ENCODE measurements at places on chromosomes 1 and 21.

DNA sequence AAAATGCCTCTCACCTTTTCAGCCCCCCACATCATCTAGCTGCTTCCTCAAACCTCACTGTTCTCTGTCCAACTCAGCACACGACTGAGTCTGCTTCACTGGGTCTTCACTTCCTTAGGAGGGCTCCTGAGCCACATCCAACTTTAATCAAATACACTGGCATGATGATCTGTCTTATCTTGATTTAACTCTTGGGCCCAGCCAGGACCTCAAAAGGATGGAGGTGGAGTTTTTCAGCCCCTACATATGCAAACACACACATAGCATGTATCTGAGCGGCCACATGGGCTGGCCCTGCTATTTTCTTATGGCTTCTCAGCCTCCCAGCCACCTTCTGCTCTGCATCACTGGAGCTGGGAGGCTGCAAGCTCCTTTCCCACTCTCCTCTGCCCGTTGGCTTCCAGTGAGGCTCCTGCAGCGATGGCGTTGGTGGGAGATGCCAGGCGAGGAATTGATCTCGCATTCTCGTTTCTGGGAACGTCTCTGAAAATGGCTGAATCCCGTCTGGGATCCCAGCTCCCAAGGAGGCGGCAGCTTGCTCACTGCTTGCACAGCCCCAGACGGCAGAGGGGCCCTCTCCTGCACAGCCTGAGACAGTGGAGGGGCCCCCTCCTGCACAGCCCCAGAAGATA is 1.8 kb upstream of the PRXL2B start:
- DNase-seq, result no peak

DNA sequence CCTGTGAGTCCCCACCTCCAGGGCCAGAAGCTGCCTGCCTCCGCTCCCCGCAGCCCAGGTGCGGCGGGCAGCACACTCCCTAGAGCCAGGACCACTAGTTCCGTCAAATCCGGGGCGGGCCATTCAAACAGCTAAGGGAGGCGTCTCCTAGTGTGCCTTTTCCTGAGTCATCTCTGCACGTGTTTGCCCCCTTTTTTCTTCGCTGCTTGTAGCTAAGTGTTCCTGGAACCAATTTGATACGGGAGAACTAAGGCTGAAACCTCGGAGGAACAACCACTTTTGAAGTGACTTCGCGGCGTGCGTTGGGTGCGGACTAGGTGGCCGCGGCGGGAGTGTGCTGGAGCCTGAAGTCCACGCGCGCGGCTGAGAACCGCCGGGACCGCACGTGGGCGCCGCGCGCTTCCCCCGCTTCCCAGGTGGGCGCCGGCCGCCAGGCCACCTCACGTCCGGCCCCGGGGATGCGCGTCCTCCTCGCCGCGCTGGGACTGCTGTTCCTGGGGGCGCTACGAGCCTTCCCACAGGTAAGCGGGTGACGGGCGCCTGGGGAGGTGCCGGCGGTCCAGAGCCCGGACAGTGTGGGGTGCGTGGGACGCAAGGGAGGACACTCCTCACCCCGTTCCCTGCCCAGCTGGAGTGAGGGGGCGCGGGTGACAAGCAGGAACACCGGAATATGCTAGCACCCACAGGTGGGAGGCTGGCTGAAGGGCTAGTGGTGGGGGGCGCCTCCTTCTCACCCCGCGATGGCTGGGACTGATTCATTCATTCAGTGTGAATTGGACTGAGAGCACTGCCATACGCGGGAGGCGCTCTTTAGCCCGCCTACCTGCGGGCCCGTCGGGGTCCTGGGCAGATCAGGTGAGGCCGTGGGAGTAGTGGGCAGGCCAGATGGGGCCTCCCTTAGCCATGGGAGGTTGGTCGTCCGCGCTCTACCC is at the start of gene TNFRSF8:
Gene TNFRSF8 (plus strand): TSS at position 163 of the 932 bp plus-strand sequence. CDS start 296 bp downstream, at position 459.
- no peak for DNase-seq

GRCh38 chr1:211478801-211479578 is 13.0 kb downstream of the RD3 start:
- no peak for DNase-seq

DNA sequence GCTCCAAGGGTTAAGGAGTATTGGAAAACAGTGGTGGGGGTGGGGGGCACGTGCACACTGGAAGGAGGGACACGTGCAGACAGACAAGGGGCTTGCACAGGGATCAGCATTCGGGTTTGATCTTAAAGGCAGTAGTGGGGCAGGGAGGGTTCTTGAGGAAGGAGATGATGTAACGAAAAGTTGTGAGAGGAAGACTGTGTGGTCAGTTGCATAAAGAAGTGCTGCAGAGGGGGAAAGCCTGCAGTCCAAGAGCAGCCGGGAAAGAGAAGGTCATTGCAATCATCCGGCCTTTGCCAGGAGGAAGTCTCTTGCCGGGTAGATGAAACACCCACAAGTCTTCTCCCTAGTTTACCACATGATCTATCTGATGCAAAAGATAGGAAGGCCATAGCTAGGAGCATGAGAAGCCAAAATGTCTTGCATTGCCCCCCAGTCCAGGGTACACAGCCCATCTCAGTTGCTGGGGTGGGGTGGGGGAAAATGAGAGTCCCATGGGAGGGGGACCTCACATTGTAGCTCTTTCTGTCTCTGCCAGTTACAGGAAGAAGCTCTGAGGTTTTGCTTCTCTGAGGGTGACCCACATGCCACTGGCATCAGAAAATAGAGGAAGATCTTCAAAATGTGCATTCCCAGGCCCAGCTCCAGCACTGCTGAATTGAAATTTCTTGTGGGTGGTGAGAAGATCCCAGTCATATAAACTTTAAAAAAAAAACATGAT is 202.5 kb upstream of the RAB4A start:
- DNase-seq, result no peak

DNA sequence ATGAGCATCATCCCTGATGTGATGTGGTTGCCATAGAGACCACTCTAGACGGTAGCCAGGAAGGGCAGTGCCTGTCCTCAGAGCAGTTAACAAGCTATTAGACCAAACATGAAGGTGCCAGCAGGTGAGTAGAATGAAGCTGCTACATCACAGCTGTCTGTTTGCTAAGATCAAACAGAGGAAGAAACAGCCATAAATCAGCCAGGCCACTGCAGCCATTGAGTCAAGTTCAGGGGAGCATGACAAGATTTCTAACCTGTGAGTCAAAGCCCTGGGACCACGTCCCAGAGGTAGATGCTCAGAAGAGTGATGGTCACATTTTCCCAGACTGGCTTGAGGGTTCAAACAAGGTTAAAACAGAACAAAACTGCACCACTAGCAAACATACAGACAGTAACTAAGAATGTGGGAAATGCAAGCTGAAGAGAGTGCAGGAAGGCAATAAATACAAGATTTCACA is 450.6 kb upstream of the DAB1 start:
- DNase-seq, result peak; percentile 72

DNA sequence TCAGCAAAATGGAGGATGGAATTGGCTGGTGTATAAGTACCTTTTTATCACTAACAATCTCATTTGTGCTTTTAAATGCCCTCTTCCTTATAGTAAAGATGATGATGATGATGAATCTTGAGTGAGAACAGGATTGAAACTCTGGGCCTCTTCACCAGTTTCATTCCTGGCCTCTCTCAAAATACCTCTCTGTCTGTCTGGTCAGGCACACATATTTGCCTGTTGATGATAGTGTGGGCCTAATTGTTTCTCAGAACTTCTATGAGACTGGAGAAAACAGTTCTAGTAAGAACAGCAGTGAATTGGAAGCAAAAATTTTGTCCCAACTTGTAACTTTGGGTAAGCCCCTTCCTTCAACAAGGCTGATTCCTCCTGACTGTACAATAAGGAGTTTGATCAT is 94.4 kb upstream of the RGS4 start:
- DNase-seq, result no peak

DNA sequence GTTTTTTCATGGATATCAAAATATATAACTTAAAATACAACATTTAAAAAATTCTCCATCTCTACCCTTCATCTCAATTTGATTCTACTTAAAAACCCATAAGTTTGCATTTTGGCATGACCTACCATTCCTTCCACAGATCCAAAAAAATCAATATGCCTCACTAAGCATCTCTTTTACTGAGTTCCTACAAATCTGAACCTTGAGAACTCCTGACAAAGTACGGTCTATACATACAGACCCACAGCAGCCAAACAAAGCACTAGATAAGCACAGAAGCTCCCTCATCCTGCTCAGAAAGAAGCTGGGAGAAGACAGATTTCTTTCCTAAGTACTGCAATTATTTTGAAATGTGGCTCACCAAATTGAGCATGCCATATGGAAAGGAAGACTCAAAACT is 167.5 kb downstream of the KCNT2 start:
- DNase-seq, result no peak

- peak; percentile 76 for DNase-seq
Observed at GRCh38 chr1:89821322-89822108, 683 bp downstream of the LRRC8D start.

DNA sequence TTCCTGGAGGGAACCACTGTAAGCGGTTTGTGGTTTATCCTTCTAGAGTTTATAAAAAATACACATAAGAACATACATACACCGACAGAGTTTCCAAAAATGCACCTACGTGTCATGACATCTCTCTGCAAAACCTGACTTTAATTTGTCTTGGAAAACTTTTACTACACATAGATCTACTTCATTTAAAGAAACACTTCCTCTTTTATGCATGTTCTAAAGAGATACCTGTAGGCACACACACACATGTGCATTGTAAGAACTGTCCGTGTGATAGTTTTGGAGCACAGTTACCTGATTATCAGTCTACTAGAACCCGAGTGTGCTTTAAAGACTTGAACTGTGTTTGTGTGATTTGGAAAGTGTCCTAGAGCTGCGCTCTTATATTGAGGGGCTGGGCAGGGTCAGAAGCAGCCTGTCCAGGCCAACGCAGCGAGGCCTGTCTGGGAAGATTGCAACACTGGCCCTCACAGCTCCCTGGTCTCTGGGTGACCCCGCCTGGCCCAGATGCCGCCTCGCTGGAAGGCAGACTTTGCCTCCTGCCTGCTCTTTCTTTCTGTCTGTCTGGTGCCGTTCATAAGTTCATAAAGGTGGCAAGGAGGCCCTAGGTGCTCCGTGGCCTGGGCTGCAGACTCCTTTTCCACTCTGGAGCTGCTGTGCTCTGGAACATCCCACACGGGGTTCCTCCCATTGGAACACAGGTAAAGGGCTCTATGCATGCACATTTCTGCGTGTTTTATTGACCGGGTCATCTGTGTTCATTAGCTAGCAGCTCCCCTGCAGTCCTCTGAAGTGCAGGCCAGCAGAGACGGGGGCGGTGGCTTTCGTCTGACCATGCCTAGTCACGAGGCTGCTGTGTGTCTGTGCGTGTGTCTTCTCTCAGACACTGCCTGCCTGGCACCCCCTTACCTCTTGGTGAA is 46.3 kb downstream of the AGPAT3 start:
- no peak for DNase-seq

GRCh38 chr1:84339503-84339902 is 38.0 kb downstream of the SAMD13 start:
- DNase-seq, result no peak

DNA sequence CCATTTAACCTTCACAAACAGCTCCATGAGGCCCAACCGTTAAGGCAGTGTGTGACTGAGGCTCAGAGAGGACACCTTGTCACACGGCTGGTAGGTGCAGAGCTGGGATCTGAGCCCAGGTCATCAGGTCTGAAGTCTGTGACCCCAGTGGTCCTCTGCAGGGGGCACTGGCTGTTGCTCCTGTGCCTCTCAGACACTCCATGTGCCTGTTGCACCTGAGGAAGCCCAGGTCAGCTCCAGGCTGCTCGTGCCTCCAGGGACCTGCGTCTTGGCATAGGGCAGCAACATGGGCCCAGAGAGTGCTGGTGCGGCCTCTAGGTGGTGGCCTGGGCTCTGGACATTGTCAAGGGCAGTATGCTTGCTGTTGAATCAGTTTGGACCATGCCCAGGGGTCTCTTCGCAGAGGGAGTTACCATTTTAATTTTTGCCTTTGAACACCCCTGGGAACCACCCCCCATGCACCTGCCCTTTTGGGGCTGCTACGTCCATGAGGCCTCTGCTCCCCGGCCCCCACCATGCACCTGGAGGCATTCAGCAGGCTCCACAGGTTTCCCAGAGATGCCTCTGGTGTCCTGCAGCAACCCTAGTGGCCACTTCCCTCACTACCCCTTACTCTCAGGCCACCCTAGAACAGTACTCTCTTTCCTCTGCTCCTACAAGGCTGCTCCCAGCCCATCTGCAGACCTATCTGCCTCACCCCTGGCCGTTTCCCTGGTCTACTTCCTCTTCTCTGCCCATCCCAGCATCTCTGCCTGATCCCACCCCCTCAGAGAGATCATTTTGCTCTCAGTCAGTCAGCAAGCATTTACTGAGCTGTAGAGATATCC is 25.2 kb upstream of the EPS8L3 start:
- peak; percentile 81 for DNase-seq

- DNase-seq, result peak; percentile 86
Observed at GRCh38 chr21:46153247-46154154, 1.9 kb downstream of the FTCD start.
